ENCODE measurements at places on chromosomes 4 and X. TPM values are rescaled to one million over a fixed set of nuclear protein-coding genes. Genes with fewer than 3 reads are reported as not detected.

The TGIF2LX gene
- total RNA-seq: not detected

The PAGE4 gene
- not detected for total RNA-seq

The SPANXA1 gene
- not detected for total RNA-seq

The SPANXN4 gene
- total RNA-seq: not detected

The EMCN gene
- 42.1 TPM for total RNA-seq

The CT47B1 gene
- not detected for total RNA-seq

The HNRNPH2 gene
- 29.4 TPM for total RNA-seq

The LIMCH1 gene
- 22.1 TPM for total RNA-seq

The EDA gene
- total RNA-seq: not detected

The CXCL8 gene
- not detected for total RNA-seq

The FGB gene
- not detected for total RNA-seq

The RTL3 gene
- total RNA-seq: not detected

The EIF2S3 gene
- total RNA-seq: 86.7 TPM

The RBMX2 gene
- total RNA-seq: 10.2 TPM

The SETD7 gene
- total RNA-seq: 37.1 TPM

The ASB9 gene
- total RNA-seq: not detected

The NLGN4X gene
- 5.0 TPM for total RNA-seq

The DIPK2B gene
- 7.3 TPM for total RNA-seq

The FAM9C gene
- 1.6 TPM for total RNA-seq

The SASH3 gene
- total RNA-seq: 9.3 TPM

The ADAM29 gene
- not detected for total RNA-seq

The ZCCHC18 gene
- 8.3 TPM for total RNA-seq

The EXOSC9 gene
- total RNA-seq: 18.9 TPM

The FRG2 gene
- not detected for total RNA-seq

The PAGE2B gene
- not detected for total RNA-seq

The RS1 gene
- not detected for total RNA-seq

The CCDC110 gene
- not detected for total RNA-seq

The AFF2 gene
- total RNA-seq: 0.18 TPM

The SYTL4 gene
- 102 TPM for total RNA-seq

The GSX2 gene
- total RNA-seq: not detected

The KLHL13 gene
- total RNA-seq: 9.9 TPM

The IGBP1 gene
- total RNA-seq: 66.2 TPM

The FAM184B gene
- not detected for total RNA-seq

The MAGEC1 gene
- total RNA-seq: not detected

The FAM133A gene
- total RNA-seq: not detected

The BCORL1 gene
- 16.5 TPM for total RNA-seq

The TMEM271 gene
- total RNA-seq: not detected

The DLG3 gene
- 50.4 TPM for total RNA-seq

The AFAP1 gene
- 22.4 TPM for total RNA-seq

The GABRE gene
- 130 TPM for total RNA-seq

The PCDH10 gene
- total RNA-seq: 0.53 TPM

The DUSP21 gene
- total RNA-seq: not detected

The ACTRT1 gene
- not detected for total RNA-seq

The ZNF157 gene
- not detected for total RNA-seq

The DGAT2L6 gene
- not detected for total RNA-seq

The EPHA5 gene
- 0.09 TPM for total RNA-seq

The PASD1 gene
- total RNA-seq: not detected

The ZDHHC15 gene
- total RNA-seq: 0.19 TPM

The MTNR1A gene
- not detected for total RNA-seq

The USO1 gene
- total RNA-seq: 34.5 TPM

The HDAC6 gene
- 129 TPM for total RNA-seq

The PDE6B gene
- not detected for total RNA-seq
